ENCODE measurements at places on chromosomes 2 and 18. TPM values are rescaled to one million over a fixed set of nuclear protein-coding genes. Genes with fewer than 3 reads are reported as not detected.

The SNORC gene
- total RNA-seq: 0.81 TPM

The SLC5A7 gene
- total RNA-seq: 0.12 TPM

The ANKAR gene
- 4.1 TPM for total RNA-seq

- H3K36me3 ChIP-seq: no peaks in the 10 kb centered on the region
- peaks cover 13% of the 10 kb centered on the region for H3K4me1 ChIP-seq
- H3K27me3 ChIP-seq: no peaks in the 10 kb centered on the region
- DNase-seq: peak; percentile 14
Measured at GRCh38 chr2:181780047-181780651, 99.8 kb upstream of the NEUROD1 start.

- no peaks in the 10 kb centered on the region for H3K4me1 ChIP-seq
- peaks cover 12% of the 10 kb centered on the region for H3K36me3 ChIP-seq
- no peak overlapping the region for H3K4me3 ChIP-seq
- no peak for DNase-seq
- H3K27ac ChIP-seq: peak overlapping the region; percentile 85
Measured at GRCh38 chr18:36628435-36629137, 200.2 kb downstream of the TPGS2 start.

- no peaks in the 10 kb centered on the region for H3K27me3 ChIP-seq
- DNase-seq: no peak
- no peak overlapping the region for H3K4me3 ChIP-seq
- H3K4me1 ChIP-seq: no peaks in the 10 kb centered on the region
- no peaks in the 10 kb centered on the region for H3K36me3 ChIP-seq
- no peak overlapping the region for H3K27ac ChIP-seq
Measured at GRCh38 chr2:5538772-5539171, 153.4 kb upstream of the SOX11 start.

DNA sequence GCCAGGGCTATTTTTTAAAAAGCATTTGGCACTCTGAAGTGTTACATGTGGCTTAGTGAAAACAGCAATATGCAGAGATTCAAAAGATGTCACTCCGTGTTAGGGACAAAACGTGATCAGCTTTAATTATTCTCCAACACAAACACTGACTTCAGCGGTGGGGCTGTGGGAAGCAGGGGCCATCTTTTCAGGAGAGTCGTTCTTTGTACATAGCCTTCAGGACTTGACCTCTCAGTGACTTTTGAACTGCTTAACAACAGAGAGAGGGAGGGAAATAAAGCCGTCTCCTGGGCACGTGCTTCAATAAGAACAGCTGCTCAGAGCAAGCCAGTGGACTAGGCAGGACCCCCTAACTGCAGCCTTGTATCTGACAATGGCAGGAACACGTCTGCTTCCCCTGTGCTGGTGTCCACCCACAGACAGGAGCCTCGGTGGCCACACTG is 95.0 kb upstream of the HDAC4 start:
- no peak overlapping the region for H3K27ac ChIP-seq
- H3K27me3 ChIP-seq: peaks cover 11% of the 10 kb centered on the region
- no peak overlapping the region for H3K4me3 ChIP-seq
- no peaks in the 10 kb centered on the region for H3K36me3 ChIP-seq

DNA sequence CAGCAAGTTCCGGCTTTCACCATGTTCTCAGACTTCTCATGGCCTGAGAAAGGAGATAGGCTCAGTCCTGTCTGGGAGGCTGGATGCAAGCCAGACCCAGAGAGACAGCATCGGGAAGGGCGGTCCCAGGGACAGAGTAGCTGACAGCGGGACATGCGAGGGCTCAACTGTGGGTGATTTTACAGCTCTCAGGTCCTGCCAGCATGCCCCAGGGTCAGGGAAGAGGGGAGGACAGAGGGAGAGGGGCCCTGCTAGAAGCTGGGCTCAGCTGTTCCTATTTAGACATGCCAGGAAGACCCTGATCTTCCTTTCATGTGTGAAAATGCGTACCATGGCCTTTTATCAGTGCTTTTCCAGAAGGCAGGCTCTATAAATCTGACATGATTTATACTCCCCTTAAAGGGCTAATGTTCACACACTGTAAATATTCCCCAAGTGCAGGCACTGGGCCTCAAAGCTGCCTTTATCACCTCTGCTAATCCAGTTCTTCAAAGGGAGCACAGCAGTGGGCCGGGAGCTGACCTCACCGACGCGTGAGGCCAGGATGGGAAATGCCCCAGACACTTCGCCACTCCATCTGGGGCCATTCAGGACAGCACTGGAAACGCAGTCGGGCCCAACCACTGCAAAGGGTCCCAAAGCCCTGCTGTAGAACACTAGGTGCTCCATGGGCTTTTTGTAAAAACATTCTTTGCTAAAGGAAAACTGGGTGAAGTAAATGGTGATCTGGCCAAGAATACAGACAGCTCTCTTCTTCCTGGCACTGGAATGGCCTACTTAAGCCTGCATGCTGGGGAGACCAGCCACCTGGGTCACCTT is 96.1 kb upstream of the LMAN1 start:
- H3K36me3 ChIP-seq: no peaks in the 10 kb centered on the region
- no peak overlapping the region for H3K4me3 ChIP-seq
- H3K27me3 ChIP-seq: no peaks in the 10 kb centered on the region
- peaks cover 5% of the 10 kb centered on the region for H3K4me1 ChIP-seq
- DNase-seq: no peak

Measured in heart left ventricle (tissue), 16 donors.